ENCODE measurements at places on chromosomes 3 and 15. TPM values are rescaled to one million over a fixed set of nuclear protein-coding genes. Genes with fewer than 3 reads are reported as not detected.

DPPA2 gene
- not detected for total RNA-seq

CHRNB4 gene
- not detected for total RNA-seq

DNA sequence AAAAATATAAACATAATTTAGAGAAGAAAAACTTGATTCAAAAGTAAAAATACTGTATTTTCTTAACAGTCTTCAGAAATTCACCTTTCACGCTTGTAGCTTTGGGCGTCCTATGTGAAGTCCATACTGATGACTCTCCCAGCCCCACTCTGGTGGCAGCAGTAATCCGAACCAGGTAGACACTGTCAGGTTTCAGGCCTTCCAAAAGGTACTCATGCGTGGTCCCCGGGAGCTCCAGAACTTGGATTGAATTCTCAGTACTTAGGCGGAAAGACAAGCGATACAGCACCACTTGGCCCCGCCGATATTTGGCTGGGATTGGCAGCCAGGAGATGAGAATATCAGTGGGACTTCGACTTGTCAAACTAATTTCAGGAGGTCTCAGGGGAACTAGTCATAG, 69.7 kb downstream of the PRTG start:
- no peak for DNase-seq

DNA sequence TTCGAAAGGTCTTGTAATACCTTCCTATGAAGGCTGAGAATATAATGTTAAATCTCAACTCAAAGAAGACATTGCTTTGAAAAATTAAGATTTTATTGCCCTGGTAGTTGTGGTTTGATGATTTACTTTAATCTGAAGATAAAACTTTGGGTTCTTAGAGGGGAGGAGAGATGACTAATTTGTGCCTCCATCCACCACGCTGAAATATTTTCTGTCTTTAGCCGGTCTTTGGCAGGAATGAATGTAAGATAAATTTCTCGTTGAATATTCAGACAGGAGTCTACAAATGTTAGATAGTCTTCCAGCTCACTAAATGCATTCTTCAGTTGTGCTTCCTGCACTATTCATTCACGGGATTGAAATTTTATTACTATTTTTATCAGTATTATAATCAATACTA, 844.3 kb upstream of the NR2F2 start:
- no peak for DNase-seq

DNA sequence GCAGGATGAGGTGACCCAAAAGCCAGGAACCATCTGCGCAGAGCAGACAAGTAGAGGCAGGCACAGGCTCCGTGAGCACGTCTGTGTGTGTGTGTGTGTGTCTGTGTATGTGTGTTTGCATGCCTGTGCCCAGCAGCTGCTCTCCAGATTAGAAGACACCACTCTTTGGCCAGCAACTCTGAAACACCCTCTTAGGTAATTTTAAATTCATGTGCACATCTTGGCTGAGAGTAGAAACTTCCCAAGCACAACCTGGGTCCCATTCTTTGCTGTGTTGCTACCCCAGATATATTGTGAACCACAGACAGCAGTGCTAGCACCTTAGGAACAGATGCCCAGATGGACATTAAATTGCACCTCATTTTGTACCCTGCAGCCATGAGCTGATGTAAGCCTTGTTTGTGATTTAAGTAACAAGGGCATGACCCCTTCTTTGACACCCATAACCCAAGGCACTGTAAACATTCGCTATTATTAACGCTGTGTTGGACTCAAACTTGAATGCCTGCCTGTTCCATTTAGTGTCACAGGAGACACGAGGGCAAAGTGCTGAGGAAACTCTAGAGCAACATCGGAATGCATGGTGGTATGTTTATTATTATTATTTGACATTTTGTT, at the start of gene FILIP1L:
Gene FILIP1L (minus strand): TSS at position 89 of the 618 bp plus-strand sequence.
- no peak for DNase-seq

GRCh38 chr3:120625159-120625586, 29.0 kb downstream of the NDUFB4 start:
- no peak for DNase-seq

DNA sequence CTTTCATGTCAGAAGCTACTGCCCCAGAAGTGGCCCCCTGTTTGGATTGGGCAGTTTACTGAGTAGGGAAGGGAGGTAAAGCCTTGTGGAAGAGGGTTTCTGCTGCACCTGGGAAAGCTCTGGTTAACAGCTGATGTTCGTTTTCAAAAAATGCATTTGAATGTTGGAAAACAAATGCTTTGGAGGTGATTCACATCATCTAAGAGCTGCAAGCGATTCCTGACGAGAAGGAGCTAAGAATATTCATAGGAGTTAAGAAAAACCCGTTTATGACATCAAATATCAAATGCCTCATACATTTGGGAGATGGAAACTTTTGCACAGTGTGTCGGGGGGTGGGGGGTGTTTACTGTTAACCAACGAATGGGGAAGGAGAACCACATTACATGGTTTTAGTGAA, 183.8 kb upstream of the NR2F2 start:
- DNase-seq, result no peak

GRCh38 chr15:64232400-64232799, 69.6 kb upstream of the PPIB start:
- DNase-seq, result no peak

- no peak for DNase-seq
Observed at GRCh38 chr15:48674876-48675275, 29.4 kb upstream of the FBN1 start.

GRCh38 chr3:142445816-142446254, 2.0 kb downstream of the XRN1 start:
- DNase-seq, result no peak

- DNase-seq, result no peak
Observed at GRCh38 chr3:181578743-181579142, 133.0 kb upstream of the SOX2 start.

GRCh38 chr3:194843556-194843955, 157.9 kb downstream of the FAM43A start:
- DNase-seq, result no peak

DNA sequence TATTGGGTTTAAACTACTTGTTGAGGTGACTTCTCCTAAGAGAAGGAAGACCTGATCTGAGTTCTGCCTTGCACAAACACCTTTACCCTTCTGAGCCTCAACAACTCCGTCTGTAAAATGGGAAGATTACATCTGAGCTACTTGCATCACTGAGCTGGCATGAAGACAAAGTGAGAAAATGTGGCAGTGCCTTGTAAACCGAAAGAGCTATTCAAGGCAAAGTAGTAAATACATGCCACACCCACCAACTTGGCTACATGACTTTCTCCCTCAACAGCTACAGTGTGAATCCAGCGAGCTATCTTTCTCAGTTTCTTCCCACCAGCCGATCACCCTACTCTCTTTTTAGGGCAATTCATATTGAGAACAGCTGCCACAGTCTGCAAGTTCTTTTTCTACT, 148.3 kb downstream of the FOXB1 start:
- DNase-seq, result no peak

GRCh38 chr3:87247430-87247773, 20.3 kb downstream of the CHMP2B start:
- DNase-seq, result no peak

DNA sequence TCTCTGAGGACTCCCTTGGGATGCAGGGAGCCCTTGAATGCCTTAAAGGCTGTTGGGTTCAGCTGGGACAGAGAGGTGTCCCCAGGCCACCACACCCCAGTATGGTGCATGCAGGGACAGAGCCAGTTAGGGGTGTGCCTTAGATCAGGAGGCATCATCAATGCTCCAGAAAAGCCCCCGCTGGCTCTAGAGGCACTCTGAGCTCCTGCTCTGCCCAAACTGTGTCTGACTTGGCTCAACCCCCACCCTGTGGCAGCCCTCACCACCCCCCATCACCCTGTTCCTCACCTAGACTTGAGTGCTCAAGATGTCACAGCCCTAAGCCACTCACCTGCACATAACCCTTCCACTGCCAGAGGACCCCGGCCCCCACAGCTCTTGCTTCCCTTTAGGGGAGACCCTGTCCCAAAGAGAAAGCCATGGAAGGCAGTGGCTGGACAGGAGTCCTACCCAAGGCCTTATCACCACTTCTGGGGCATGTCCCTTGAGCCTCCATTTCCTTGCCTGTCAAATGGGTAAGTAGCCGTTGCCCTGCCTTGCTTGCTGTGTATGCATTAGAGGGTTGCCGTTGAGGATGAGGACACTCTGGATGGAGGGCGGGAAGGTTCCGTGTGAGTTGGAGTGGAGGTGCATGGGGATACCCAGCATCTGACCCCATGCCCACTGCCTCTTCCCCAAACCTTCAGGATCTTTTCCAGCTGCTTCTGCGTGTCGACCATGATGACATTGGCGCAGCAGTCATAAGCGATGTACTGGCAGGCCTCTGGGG, 41.4 kb downstream of the ACSBG1 start:
- no peak for DNase-seq

GRCh38 chr3:100103558-100104441, 10.5 kb downstream of the FILIP1L start:
- no peak for DNase-seq

DNA sequence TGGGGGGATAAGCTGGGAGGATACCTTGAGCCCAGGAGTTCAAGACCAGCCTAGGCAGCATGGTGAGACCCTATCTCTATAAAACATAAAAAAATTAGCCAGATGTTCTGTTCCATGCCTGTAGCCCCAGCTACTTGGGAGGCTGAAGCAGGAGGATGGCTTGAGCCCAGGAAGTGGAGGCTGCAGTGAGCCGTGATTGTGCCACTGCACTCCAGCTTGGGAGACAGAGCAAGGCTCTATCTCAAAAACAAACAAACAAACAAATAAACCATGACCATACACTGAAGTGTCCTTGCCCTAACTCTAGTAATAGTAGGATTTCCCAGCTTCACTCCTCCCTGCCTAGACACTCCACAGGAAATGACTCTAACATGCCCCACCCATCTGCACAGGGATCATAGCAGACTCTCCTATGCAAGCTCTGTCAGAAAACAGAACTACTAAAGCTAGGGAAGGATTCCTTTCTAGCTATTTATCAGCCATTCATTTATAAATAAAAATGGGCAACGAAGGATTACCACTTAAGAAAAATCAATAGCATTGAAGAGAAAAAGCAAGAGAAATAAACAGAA, 4.6 kb downstream of the ERICH6 start:
- no peak for DNase-seq
